ENCODE measurements at places on chromosomes 13 and 19.

GRCh38 chr13:30616927-30617314, 799 bp upstream of the USPL1 start:
- no peak for DNase-seq

- DNase-seq, result no peak
Observed at GRCh38 chr19:5621311-5621944, 1.1 kb downstream of the SAFB2 start.

DNA sequence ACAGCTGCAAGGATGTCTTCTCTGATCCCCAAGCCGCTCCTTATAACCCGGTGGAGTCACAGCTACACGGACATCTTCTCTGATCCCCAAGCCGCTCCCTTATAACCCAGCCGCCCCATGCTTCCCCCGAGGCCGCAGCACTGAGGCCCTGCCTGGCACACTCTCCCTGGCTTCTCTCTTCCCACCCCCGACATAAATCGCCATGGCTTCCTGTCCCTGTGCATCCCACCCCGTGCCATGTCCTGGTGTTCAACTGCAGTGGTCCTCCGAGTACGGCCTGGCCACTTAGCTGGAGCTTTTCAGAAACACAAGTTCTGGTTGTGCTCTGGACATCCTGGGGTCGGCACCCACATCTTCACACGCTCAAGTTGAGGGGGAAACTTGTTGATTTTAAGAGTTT, 60.4 kb downstream of the RASA3 start:
- no peak for DNase-seq

DNA sequence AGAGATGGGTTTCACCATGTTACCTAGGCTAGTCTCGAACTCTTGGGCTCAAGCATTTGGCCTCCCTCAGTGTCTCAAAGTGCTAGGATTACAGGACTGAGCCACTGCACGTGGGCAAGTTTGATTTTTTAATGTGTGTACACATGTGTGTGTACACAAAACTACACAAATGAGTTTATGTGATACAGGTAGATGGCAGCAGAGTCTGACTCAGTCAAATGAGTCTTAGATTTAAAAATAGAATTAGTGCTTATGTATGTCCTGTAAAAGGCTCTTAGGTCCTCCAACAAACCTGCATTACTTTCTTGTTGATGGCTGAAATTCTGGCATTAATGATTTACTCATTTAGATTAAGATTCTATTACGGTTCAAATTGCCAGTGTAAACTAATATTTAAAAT, 293.7 kb downstream of the PCDH17 start:
- no peak for DNase-seq

DNA sequence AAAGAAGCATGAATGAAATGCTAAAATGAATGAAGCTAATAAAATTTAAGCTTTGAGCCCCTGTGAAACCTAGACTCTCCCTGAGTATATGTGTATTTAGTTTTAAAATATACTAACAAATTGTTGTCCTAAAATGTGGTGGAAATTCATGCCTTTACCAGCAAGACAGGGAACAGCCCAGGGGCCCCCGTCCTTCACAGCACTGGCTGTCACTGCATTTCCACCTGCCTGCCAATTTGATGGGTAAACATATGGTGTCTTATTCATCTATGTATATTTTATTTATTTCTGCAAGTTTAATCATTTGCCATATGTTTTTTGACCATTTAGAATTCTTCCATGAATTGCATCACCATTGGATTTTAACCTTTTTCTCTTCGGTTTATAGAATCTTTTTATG, 463.7 kb upstream of the NBEA start:
- no peak for DNase-seq

- DNase-seq, result no peak
Observed at GRCh38 chr13:55439450-55439849, 1701.3 kb upstream of the PRR20A start.
